ENCODE measurements at places on chromosomes 7 and 10.

- DNase-seq = no peak
Measured at GRCh38 chr7:138587485-138587884, 113.7 kb downstream of the SVOPL start.

DNA sequence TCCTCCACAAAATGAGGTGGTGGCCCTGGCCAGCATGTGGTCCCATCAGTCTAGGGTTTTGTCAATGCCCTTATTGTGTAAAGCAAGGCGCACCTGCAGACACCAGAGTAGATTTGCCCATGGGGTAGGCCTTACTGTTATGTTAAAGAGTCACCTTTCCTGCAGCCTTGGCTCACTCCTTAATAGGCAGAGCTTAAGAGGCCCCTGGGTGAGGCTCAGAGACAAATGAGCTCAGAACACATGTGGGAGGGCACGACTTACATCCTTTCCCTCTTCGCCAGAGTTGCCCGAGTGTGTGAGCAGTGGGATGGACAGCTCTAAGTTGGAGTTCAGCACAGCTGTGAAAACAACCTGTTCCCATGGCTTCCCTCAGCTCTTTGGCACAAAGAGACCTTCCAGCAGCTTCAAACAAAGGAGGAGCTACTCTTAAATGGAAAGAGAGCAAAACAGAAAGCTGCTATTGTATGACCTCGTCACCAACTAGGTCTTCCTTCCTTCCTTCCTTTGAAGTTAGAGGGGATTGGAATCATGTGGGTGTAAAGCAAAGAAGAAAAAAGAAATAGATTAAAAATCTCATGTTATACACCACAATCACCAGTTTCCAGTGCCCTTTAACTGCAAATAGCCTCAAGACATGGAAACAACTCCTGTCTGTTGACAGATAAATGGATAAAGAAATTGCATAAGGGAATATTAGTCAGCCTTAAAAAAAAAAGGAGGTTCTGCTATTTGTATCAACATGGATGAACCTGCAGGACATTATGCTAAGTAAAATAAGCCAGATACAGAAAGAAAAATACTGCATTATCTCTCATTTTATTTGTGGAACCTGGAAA is 11.9 kb upstream of the XPNPEP1 start:
- peak; percentile 33 for DNase-seq

- DNase-seq = no peak
Measured at GRCh38 chr7:104656467-104656866, 328.1 kb downstream of the LHFPL3 start.

GRCh38 chr10:106942035-106942662 is 222.4 kb downstream of the SORCS1 start:
- no peak for DNase-seq

GRCh38 chr10:112027731-112028280 is 155.8 kb downstream of the GPAM start:
- DNase-seq = no peak

DNA sequence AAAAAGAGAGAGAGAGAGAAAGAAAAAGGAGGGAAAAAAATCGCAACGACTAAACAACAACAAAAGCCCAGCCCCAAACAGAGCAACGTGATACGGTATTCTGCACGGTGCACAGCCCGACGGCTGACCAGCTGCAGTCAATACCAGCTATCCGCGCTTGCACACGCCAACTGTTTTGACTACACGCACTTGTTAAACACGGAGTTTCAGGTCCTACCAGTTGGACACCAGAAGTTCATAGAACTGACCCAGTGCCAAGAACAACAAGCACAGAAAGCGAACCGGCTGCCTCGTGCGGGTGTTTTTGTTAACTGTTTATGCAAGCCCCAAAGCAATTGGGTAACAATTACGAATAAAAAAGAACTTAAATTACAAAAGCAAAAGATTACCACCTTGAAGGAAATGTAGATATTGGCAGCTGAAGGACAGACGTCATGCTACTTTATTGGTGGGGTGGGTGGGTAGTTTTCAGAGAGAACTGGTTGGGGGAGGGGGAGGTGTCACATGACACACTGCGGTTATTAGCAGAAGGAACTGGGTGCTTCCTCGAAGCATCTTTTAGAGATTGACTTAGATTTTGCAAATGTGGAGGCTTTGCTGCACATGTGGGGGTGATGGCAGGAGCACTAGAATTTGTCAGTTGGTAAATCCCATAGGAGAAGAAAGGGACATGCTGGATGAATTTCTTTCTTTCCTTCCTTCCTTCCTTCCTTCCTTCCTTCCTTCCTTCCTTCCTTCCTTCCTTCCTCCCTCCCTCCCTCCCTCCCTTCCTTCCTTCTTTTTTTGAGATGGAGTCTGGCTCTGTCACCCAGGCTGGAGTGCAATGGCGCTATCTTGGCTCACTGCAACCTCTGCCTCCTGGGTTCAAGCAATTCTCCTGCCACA is 110.6 kb upstream of the EFCAB10 start:
- peak; percentile 50 for DNase-seq

- no peak for DNase-seq
Measured at GRCh38 chr7:112357136-112357535, 93.1 kb upstream of the IFRD1 start.

DNA sequence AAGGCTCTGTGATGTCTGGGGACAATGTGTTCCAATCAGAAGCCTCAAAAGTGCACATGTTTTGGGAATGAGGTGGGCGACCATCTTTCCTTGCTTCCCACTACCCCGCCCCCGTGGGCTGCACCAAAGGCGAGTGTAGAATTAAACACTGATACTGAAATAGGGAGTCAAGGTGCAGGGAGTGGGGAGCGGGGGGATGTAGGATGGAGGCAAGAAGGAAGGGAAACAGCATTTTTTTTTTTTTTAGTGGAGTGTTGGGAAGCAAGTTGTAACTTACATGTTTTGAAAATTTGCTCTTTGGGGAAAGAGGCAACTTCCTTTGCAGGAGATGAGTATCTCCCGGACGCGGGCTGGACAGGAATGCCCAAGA is 484 bp upstream of the DLX5 start:
- DNase-seq = no peak

DNA sequence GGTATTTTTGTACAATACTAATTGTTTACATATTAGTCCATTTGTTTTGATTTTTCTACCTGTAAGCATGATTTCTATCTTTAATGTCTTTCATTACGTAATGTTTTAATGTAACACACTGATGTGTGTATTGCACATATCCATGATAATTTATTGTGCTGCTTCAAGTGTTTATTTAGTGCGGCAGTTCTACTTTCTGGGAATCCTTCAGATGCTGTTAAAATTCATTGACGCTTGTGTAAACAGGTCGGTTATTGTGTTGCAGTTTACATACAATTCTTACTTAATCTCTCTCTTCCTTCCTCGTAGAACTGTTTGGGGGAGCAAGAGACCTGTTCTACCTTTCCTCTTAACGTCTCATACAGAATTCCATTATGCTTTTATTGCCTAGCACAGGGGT is 6.9 kb downstream of the TMEM60 start:
- DNase-seq = no peak

DNA sequence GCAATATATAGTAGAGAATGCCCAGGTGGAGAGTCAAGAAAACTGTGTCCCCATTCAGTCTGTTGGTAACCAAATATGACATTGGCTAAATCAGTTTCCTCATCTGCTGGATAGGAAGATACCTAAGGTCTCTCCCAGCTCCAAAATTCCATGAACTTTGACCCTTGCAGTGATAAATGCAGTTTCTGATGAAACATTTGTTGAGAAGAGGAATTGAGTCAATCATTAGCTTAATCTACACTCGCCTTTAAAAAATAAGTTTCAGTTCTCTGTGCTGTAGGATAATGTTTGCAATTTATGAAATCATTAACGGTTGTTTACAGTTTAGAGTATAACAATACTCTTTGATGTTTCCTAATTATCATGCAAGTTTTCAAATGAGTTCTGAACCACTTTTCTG is 38.0 kb upstream of the SLC25A13 start:
- no peak for DNase-seq

GRCh38 chr7:46035166-46035565 is 114.1 kb upstream of the IGFBP3 start:
- DNase-seq = no peak

DNA sequence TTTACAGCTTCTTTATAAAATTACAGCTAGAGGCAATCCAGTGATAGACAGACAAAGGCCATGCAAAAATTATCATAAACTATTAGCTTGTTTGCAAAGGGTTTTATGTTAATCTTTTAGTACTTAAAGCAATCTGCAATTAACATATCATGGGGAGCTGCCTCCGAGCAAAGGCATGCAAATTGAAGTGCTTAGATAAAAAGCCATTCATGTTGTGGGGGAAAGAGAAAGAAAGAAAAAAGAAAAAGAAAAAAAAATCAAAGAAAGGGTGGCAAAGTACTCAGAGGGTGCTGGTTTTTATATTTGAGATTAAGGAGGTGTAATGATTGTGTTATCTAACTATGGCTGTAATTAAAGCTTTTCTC is 799.5 kb downstream of the LRMDA start:
- DNase-seq = no peak

DNA sequence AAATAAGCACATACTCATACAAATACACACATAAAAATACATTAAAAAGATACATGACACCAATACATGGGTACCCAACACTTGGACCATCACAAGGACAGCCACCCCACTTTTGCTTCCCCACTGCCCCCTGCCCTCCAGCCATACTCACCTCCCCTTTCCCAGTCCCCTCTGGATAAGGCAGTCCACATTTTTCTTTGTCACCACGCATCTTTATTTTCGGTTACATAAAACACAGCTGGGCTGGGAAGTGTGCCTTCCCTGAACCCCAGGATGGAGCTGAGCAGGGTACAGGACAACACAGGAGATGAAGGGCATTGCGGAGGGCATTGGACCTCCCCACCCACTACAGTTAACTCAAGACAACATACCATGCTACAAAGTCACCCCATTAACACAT is 1.1 kb upstream of the HOXA3 start:
- DNase-seq = no peak

DNA sequence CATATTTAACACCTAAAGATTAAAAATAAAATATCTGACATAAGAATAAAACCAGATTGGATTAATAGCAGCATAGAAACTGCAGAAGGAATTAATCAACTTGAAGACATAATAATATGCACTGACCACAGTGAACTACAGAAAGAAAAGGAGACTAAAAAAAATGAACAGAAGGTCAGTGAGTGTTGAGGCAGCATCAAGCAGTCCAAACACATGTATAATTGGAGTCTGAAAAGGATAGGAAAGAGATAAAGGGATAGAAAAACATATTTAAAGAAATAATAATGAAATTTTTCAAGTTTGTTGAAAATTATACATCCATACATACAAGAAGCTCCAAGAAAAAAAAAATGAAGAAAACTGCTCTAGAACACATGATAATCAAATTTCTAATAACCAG is 756.2 kb downstream of the GATA3 start:
- DNase-seq = no peak

DNA sequence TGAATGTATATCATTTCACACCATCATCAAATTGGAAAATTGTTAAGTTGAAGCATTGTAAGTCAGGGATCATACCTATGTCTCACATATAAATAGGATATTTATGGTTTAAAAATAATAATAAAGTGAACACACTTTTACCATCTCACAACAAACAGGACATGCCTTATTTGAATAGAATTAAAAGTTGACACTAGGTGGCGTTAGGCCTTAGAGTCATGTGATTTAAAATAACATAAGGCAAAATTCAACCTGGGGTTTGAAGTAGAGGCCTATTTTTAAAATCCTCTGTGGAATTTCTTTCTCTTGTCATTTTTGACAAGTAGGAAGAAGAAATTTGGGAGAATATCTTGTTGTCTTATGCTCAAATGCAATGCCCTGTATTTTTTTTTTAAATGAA is 184.7 kb upstream of the PCDH15 start:
- no peak for DNase-seq

DNA sequence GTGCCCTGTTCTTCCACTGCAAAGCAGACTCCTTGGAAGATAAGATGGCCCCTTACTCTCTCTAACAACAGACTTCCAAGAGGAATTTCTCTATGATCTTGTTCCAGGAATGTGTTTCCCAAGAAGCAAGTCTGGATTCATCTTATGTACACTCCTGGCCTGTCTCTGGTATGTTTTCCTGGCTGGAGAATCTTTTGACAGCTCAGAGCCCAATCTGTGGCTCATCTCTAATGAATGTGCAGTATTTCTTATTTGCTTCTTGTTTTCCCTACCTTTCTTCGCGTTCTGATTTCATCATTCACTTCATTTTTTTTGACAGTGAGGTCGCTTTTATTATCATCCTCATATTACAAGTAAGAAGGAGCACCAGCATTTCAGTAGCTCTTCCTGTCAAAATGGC is 53.0 kb upstream of the PITRM1 start:
- no peak for DNase-seq

DNA sequence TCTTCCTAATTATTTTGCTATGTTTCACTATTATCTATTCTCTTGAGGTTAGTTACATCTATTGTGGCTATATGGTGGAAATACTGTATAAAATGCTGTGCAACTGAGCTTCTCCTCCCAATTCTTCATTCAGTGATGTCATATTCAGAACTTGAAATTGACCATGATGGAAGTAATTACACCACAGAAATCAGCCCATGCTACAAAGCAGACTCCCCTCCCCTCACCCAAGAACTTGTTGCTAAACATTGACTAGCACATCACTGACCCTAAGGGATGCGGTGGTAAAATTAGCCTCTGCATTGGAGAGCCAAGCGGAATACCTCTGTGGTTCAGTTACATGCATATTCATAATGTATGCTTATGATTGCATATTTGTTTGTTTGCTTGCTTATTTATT is 8.8 kb downstream of the CALD1 start:
- no peak for DNase-seq

DNA sequence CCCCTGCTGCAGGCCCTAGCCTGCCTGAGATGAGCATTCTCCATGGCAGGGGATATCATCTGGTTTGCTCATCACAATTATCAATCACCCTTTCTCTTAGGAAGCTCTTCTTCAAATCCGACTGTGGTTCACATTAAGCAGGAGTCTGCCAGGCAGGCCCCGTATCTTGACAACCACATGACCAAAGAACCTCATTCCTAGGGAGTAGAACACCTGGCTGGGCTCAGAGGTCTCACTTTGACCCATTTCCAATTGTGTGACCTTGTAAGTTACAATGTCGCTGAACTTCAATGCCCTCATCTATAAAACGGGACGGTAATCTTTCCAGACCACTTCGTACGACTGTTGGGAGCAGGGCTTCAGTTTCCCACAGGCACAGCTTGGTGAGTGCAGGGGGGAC is 156.4 kb upstream of the PCBD1 start:
- DNase-seq = no peak
